Colonic mucosa (tissue), 4 donors: ENCODE measurements at places on chromosomes 11 and 22.

- DNase-seq, result peak; percentile 80
Observed at GRCh38 chr22:31343235-31344191, 2.6 kb downstream of the PATZ1 start.

DNA sequence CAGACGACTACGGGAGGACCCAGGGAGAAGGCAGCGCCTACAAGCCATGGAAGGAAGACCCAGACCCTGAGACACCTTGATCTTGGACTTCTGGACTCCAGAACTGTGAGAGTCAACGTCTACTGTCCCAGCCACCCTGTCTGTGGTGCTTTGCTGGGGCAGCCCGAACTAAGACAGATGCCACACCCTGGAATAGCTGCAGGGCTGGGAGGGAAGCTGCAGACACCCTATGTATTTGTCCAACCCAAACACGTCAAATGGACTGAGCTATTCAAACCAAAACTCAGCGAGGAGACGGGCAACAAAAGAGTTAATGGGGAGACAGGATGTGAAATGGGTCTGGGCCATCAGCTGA is 169.3 kb downstream of the CTTN start:
- peak; percentile 63 for DNase-seq

DNA sequence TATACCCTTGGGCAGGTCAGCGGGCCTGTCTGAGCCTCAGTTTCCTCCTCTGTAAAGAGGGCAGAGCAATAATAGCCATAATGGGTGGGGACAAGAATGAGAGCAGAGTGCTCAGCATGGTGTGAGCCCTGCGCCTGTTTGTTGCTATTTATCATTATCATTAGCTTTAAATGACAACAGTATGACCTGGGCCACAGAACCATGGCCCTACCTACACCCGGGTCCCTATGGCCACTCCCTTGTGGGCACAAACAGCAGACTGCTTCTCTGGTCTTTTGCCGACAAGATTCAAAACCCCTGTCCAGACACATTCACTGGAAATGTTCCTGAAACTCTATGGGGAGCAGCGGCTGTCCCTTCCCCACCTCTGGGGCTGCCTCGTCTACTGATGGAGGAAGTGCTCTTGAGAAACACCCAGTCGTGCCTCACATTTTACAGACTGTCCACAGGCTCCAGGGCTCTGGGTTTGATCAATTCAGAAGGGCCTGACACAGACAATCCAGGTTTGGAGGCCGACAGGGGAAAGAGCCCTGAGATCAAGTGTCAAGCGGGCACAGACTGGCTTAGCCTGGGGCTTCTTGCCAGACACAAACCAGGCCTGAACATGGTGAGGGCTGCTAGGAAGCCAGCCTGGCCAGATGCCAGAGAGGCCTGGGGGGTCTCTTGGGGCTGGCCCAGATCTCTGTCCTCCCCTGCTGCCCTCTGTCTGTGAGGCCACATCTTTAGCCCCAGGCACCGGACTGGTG is 112.5 kb upstream of the CD82 start:
- no peak for DNase-seq

DNA sequence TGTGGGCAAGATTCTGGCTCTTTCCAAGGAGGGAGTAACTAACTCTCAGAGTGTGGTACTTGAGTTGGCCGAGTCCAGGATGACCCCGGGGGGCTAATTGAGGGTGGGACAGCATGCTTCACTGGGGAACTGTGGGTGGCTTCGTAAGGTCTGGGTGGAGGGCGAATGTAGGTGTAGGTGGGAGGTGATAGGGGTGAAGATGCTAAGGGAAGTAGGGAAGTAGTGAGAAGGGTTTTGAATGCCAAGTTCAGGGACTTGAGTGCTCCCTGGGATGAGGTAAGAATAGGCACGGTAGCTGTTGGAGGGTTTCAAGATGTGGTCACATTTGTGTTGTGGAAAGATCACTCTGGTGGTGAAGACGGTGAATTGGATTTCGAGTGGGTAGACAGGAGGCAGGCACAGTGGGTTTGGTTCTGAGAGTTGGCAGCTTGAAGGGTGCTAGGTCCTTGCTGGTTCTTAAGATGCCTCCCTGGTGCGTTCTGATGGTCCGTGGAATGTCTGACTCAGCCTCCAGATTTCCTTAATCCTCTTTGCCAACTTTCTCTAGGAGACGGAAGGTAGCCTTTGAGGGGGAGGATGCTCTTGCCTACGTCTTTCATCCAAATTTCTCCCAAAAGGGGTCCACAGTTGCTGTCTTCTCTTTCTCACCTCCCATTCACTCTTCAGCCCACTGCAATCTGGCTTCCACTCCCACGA is 2.5 kb upstream of the DNAL4 start:
- no peak for DNase-seq

DNA sequence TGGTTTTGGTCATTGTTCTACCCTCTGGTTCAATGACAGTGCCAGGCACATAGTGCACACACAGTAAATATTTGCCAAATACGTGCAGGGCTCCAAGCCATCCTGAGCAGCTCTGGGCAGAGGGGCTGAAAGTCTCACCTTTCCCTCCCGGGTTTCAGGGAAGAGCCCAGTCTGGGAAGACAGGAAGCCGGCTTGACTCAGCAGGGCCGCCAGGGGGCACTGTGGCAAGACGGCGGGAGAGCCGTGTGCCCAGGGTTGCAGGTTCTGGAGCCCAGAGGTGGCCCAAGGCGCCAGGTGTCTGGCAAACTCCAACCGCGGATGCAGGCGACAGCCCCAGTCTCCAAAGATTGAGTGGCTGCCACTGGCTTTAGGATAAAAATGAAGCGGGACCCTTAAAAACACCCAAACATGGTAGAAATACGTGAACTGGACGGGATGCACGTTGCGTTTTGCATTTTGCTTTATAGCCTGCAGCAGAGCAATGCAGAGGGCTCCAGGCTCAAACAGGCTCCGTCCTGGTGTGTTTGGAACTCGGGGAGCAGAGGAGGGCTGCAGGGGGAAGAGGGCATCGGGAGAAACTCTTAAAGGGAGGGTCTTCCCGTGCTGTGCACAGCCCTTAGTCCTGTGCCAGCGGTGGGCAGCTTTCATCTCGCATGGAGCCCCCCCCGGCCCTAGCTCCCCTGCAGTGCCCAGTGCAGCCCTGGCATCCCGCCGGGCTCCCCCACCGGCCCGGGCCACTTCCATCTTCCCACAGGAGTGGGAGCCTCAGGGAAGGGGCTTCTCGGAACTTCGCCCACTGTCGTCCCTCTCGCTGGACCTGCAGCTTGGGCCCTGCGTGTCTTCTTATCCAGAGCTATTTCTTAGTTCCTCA is 10.7 kb downstream of the KRTAP5-5 start:
- peak; percentile 59 for DNase-seq

DNA sequence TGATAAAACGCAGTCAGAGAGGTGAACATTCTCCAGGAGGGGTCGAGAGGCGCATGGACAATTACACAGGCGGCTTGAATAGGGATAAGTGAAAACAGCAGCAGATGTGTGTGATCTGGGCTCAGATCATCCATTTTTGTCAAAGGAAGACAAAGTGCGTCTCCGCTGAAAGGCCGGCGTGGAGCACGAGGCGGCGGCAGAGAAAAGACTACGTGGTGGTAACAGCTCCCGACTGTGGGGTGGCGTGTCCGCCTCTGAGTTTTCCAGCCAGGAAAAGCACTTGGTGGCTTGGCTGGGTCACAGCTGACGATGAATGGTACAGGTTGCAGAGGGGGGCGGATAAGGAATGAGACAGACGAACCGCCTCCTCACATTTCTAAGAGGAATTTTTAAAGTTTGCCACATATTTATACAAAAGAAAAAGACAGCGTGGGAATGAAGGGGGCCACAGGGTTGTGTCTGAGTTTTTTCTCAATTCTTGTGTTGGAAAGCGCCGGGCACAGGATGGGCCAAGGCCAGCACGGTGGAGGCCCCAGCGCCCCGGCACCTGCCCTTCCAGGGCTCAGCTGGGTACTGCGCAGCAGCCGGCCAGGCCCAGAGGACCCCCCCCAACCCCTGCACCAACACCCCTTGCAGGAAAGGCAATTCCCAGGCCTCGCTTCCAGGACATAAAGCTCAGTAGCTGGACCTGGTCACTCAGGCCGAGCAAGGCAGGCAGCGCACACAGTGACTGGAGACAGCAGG is 80.4 kb downstream of the TRMU start:
- DNase-seq, result no peak

DNA sequence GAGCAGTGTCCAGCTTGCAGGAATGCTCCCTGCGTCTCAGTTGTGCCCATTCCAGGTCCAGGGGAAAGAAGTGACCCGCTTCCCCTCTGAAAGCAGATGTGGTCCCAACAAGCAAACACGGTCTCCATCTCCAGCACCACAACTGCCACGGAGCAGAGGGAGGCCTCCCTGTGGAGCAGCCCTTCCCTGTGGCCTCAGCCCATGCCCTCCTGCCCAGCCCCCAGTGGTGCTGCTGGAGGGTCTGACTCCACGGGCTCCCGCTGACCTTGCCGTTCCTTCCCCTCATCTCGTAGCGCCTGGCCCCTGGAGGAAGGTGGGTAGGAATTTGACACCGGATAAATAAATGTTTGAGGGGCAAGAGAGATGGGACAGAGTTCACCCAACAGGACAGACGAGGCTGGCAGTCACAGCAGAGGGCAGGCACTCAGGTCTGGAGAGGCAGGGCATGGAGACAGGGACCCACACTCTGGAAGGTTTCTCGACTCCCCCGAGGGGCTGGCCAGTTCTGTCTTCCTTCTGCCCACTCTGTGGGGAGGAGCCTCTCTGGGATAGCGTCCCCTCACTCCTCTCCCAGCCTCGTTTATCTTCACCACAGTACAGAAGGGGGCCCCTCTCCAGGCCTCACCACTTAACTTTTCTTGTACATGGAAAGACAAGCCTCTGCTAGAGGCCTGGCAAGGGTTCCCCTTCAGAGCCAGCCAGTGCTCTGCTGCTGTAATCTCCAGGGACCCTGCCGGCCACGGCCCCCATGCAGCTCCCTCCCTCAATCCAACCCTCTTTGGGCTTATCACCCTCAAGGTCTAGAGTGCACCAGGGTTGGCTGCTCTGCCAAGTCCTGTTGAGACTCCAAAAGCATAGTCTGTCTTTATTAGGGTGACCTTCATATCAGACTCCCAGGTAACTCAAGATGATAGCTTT is 7.5 kb upstream of the ST3GAL4 start:
- DNase-seq, result no peak

DNA sequence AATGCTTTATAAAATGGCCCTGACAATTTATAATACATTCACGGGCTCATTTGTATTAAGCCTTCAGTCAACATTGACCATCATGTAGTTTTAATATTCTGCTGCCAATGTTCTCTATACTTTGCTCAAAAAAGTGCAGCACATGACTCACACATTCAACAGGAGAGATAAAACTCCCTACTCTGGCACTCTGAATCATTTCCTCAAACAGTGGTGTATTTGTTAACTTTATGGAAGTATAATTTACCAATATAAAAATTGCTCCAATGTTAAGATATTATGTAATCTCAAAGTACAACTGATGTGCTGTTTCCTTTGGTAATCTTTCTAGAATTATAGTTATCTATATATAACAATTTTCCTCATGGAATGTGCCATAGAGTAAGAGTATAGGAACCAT is 39.9 kb downstream of the MAML2 start:
- no peak for DNase-seq
